EH (cell line): ENCODE measurements at places on chromosomes 12 and 14.

GRCh38 chr12:108234158-108234557 lies 105.0 kb downstream of the CMKLR1 start:
- DNase-seq: peak; percentile 3

DNA sequence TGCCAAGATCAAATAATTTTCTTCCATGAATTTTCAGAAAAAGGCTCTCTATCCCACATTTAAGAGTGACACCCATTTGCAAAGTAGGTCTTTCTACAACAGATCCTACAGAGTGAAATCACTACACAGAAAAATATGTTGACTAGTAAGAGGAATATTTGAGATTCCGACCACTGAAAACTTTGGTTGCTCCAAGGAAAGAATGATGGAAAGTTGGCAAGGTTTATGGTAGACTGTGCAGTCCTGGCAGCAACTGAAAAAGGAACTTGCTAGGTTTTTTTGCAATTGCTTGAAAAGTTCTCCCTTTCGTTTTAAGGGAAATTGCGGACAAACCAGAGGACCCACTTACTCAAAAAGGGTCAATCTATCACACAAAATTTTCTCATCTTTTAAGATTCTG lies 83.1 kb upstream of the TSPAN8 start:
- DNase-seq: no peak

DNA sequence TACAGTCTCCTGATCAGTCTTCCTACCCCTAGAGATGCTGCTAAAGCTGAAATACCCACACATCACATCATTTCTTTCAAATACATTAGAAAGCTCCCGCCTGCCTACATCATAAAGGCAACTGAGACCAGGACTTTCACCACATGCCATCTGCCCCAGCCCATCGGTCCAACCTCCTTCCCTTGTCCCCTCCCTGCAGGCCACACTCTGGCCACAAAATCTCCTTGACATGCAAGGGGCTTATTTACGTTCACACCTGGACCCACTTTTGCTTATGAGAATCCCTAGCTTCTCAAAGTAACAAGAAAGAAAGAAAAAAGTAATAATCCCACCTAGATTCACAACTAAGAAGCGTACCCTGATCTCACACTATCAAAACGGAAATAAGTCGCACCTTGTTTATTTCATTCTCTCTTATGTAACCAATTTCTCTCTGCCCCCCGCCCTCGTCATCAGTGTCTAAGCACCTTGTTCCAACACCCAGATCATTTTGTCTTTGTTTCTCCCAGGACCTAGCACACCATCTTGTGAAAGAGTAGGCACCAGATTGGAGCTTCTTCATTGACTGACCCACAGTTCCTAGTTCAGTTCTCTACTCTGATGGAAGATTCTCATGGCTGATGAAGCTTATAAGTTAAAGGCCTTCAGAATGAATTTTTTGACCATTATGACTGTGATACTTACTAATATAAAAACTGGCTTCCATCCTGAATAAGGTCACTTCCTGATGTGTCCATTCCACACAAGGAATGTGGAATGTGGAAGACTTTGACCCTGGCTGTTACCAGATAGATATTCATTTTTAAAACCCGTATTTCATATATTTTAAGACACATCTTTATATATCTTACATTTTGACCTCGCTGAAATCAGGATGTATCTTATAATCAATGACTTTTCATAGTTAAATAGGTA lies 7.7 kb downstream of the WSB2 start:
- peak; percentile 69 for DNase-seq

DNA sequence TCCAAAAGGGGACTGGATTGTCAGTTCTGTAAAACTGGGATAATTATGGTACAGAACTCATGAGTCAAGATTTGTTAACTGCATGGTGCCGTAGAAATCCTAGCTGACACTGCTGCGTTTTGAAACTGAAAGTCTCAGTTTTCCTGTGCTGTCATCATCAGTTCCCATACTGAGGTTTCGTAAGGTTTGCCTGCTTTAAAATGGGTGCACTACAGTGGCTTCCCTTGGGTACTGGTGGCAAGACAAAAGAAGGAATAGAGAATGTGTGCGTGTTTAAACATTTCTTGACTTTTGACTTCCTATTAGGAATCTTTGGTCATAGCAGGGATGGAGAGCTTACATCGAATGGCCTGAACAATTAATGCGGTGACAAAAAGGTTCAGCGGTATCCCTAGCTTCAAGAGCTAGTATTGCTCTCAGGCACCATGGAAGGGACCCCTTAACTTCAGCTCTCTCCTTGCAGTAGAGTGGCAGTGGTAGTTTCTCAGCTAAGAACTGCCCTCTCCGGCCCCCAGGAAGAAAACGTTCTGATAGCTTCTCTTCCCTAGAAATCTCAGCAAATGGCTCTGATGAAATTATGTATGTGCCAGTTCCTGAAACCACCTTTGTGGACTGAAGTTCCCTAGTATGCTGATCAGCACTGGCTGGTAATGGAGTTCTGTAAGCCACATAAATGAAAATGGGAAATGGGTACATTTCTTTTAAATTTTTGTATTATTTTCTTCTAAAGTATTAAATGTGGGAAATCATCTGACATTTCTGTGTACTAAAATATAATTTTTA lies 28.9 kb downstream of the ANO6 start:
- peak; percentile 25 for DNase-seq

DNA sequence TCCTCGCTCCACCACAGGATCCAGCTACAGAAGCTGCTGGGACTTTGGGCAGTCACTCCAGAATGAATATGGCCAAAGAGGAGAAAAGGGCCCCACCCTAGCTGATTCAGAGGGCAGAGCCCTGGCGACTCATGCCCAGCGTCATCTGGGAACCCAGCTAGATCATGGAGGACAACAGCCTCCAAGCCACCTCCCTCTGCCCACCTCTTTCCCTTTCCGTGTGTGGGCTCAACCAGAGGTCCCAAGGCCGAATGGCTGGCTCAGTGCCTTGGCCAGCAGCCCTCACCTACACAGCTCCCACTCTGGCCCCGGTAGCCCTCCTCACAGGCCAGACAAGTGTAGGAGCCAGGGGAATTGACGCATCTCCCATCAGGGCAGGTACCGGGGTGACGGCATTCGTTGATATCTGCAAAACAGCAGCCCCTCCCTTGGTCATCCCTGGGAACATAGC lies 17.4 kb downstream of the ISCA2 start:
- DNase-seq: peak; percentile 74

GRCh38 chr12:68350753-68351152 lies 18.6 kb upstream of the MDM1 start:
- peak; percentile 79 for DNase-seq

DNA sequence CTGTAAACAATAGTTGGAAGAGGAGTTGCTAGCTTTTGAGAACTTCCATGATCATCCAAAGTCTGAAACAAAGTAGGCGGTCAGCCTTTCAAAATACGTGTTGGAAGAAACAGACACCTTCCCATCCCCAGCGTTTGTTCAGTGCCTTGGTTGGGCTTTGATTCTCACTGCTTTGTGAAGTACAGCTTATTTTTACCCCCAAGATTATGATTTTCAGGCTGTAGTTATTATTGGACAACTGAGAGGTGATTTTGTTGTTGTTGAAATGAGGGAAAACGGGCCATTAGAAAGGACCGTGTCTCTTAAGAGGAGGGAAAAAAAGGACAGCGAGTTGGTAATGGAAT lies 921 bp upstream of the CEP83 start:
- no peak for DNase-seq

GRCh38 chr12:26047401-26048226 lies 77.2 kb downstream of the BHLHE41 start:
- no peak for DNase-seq

- no peak for DNase-seq
These were observed 14.5 kb downstream of the DPF3 start for GRCh38 chr14:72879431-72879830.

DNA sequence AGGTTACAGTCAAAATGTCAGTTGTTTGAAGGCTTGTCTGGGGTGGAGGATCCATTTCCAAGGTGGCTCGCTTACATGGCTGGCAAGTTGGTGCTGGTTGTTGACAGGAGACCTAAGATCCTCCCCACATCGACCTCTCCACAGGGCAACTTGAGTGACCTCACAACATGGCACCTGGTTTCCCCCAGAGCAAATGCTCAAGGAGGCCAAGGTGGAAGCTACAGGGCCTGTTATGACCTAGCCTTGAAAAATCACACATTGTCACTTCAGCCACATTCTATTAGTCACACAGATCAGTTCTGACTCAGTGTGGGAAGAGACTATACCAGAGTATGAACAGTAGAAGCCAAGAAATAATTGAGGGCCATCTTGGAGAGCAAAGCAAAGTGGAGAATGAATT lies 11.3 kb upstream of the GNG2 start:
- peak; percentile 39 for DNase-seq

GRCh38 chr12:127943481-127944210 lies 323.3 kb upstream of the TMEM132C start:
- peak; percentile 89 for DNase-seq

DNA sequence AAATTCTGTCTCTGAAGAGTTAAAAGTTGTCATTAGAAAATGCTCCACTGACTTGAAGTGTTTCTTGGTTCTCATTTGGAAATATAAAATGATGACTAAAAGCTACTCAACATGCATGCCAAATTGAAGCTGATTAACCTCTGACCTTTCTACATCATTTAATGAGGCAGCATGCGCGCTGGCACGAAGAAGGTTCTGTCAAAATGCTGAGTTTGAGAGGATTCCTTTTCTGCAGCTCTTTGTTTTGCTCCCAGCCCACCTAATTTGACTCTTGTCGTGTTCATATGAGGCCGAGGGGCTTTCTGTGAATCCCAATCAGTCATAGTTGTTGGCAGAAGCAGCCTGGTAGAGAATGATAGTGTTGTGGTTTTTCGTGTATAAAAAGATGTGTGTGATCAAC lies 153.4 kb downstream of the BRMS1L start:
- DNase-seq: no peak

GRCh38 chr14:23071244-23071920 lies 14.1 kb upstream of the CDH24 start:
- peak; percentile 93 for DNase-seq

DNA sequence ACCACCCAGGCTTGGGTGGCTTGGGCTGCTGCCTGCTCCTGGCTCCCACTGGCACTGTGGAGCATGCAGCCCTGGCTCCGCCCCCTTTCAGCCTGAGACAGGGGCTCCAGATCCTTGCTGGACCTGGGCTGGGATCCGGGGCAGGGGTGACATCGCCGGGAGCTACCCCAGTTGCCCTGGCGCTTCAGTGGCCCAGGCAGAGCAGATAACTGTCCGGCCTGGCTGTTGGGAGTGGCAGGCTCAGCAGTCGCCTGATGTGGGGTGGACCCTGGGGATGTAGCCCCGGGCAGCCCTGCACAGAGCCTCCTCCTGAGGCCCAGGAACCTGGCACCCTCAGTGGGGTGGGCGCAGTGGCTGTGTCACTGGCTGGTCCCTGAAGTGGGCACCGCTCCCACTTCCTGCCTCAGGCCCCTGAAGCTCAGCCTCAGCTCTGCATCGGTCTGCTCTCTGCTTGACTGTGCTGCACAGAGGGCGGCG lies 57.9 kb downstream of the FUT8 start:
- no peak for DNase-seq

GRCh38 chr12:92248977-92249376 lies 103.3 kb upstream of the BTG1 start:
- DNase-seq: no peak

DNA sequence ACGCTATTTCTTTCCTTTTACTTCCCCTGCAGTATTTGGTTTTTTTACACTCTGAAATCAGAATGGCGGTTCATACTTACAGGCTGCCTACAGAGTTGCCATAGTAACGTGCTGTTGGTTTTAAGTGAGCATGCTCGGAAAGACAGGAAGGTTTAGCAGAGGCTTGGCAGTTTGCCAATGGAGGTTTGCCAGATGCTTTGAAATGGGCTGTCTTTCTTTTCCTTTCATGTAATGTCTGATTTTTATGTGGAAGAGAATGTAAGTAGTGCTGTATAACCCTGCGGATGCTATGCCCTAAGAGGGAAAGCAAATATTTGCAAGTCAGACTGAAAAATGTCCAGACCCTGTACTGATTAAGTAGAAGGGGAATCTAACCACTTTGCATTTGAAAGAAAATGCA lies 32.8 kb downstream of the ARID4A start:
- DNase-seq: peak; percentile 94
